ENCODE measurements at places on chromosomes 4 and X. TPM values are rescaled to one million over a fixed set of nuclear protein-coding genes. Genes with fewer than 3 reads are reported as not detected.

Gene GABRE
- 24.5 TPM for total RNA-seq

Gene MAGEB5
- total RNA-seq, result not detected

Gene LYAR
- 15.7 TPM for total RNA-seq

Gene C4orf50
- not detected for total RNA-seq

Gene CCDC149
- total RNA-seq, result 8.1 TPM

Gene ZDHHC15
- not detected for total RNA-seq

Gene ATOH1
- not detected for total RNA-seq

Gene CFP
- total RNA-seq, result 0.53 TPM

Gene TBX22
- not detected for total RNA-seq

Gene DCLK2
- total RNA-seq, result 0.41 TPM

Gene SOWAHB
- total RNA-seq, result 7.7 TPM

Gene YY2
- 2.1 TPM for total RNA-seq

Gene TBCK
- 22.0 TPM for total RNA-seq

Gene DCAF4L1
- total RNA-seq, result 0.23 TPM

Gene AFP
- total RNA-seq, result 1.7 TPM

Gene TSPAN6
- 49.6 TPM for total RNA-seq

Gene ANXA10
- total RNA-seq, result 3.0 TPM

Gene MRFAP1L1
- 51.4 TPM for total RNA-seq

Gene BANK1
- total RNA-seq, result 2.2 TPM

Gene PNMA5
- total RNA-seq, result not detected

Gene VCX3B
- 0.93 TPM for total RNA-seq

Gene ARSJ
- 0.55 TPM for total RNA-seq

Gene PABPC4L
- total RNA-seq, result 0.88 TPM

Gene CXCL11
- total RNA-seq, result not detected

Gene SMR3A
- not detected for total RNA-seq

Gene PAGE5
- total RNA-seq, result not detected

Gene GPR119
- not detected for total RNA-seq

Gene PSAPL1
- 0.15 TPM for total RNA-seq

Gene ADH1A
- total RNA-seq, result not detected

Gene CLOCK
- 19.4 TPM for total RNA-seq

Gene MTTP
- not detected for total RNA-seq

Gene MUC7
- not detected for total RNA-seq

Gene COX7B2
- 12.7 TPM for total RNA-seq

Gene SLC39A8
- 11.6 TPM for total RNA-seq

Gene ZNF711
- not detected for total RNA-seq

Gene GRPR
- total RNA-seq, result not detected

Gene USP46
- total RNA-seq, result 17.1 TPM

Gene CACNA1F
- not detected for total RNA-seq

Gene ART3
- total RNA-seq, result not detected

Gene TCEAL7
- not detected for total RNA-seq

Gene SSX1
- total RNA-seq, result not detected

Gene MRPL1
- 16.7 TPM for total RNA-seq

Gene TMEM150C
- total RNA-seq, result 0.98 TPM

Gene GAGE12F
- not detected for total RNA-seq

All from PC-9 (cell line).